ENCODE measurements at places on chromosomes 11 and 22.

- no peak for DNase-seq
These were observed 7.5 kb upstream of the LIN7C start for GRCh38 chr11:27514076-27514475.

DNA sequence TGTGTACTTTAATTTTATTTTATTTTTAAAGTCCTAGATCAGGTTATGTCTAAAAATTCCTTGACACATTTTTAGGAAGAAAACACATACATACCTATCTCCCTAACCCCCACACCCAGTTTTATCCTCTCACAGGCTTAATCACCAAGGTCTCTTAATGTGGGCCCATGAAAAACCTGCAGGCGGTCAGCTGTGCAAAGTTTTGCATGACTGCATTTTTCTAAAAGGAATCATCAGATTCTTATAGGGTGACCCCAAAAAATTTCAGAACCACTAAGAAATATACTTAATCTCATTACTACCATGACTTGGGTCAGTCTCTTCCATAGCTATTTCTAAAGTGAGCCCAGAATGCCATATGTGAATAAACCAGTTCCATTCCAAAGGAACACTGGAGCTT, 19.8 kb downstream of the SAA1 start:
- DNase-seq: no peak

DNA sequence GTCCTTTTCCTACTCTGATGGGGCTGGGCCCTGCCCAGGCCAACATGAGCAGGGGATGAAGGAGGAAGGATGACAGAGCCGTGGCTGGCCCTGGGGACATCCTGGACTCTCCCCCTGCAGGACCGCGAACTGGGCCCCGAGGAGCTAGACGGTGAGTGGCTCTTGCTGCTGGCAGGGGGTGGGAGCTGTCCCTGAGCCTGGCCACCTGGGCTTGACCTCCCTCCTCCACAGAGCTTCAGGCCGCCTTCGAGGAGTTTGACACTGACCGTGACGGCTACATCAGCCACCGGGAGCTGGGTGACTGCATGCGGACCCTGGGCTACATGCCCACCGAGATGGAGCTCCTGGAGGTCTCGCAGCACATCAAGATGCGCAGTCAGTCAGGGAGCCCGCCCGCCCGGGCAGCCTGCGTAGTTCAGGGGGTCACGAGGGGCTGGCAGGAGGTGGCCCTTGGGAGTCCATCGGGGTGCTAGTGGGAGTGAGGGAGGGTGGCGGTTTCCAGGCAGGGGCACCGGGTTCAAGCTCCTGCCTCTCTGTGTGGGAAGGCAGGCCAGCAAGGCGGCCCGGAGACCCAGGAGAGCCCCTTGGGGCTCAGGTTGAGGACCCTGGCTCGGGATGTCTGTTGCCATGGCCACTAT, 1.0 kb downstream of the CABP4 start:
- no peak for DNase-seq

DNA sequence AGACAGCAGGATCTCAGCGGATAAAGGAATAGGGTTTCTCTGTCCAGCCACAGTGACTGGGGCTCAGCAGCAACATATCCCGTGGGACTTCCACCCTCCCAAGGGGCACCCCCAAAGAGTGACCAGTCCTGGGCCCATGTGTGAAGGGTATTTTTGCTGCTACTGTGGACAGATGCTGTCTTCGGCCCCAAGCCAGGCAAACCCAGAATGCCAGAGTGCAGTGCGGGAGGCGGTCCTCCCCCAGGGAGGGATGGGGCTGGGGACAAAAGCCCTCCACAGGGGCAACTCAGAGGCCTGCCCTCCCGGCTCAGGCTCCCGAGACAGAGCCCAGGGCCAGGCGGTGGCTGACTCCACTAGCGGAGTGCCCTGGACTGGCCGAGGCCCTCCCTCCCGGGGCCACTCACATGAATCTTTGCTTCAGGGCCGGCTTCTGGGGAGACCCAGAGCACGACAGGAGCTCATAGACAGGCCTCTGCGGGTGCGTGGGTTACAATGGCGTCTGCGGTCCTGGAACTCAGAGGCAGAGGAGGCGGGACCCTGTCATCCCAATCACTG, 34.7 kb upstream of the WNT7B start:
- DNase-seq: no peak

DNA sequence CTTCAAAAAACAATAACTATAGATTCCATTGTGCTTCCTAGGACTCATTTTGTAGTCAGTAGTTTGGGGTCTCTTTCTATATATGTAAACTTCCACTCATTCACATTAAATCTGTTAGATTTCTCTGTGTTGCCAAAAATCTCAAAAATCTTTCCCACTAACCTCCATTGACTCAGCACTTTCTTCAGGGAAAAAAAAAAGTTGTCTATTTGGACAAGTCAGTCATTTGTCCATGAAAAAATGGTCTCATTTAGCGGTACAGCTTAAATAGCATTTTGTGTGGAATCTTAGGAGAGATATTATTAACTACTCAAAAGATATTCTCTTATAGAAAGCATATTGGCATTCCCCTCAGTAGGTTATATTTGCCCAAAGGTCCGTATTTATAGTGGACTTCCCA, 81.9 kb downstream of the PPP2R1B start:
- DNase-seq: no peak

GRCh38 chr11:123314972-123315371, 115.1 kb upstream of the GRAMD1B start:
- DNase-seq: no peak
